ENCODE measurements at places on chromosomes 7 and 10.

DNA sequence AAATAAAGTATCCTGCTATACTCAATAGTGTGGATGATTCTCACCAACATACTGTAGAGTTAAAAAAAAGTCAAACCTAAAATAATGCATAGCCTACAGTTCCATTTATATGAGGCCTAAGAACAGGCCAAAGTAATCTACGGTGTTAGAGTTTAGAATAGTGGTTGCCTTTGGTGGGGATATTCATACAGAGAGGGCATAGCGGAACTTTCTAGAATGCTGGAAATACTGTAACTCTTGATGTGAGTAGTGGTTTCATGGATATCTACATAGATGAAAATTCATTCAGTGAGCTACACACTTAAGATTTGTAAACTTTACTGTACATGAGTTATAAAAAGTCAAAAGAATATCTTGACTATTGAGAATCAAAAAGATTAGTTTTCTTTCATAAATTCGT lies 349.9 kb upstream of the NFE2L3 start:
- no peak for DNase-seq

GRCh38 chr10:12181065-12181775 lies 14.5 kb downstream of the NUDT5 start:
- DNase-seq = peak; percentile 95

DNA sequence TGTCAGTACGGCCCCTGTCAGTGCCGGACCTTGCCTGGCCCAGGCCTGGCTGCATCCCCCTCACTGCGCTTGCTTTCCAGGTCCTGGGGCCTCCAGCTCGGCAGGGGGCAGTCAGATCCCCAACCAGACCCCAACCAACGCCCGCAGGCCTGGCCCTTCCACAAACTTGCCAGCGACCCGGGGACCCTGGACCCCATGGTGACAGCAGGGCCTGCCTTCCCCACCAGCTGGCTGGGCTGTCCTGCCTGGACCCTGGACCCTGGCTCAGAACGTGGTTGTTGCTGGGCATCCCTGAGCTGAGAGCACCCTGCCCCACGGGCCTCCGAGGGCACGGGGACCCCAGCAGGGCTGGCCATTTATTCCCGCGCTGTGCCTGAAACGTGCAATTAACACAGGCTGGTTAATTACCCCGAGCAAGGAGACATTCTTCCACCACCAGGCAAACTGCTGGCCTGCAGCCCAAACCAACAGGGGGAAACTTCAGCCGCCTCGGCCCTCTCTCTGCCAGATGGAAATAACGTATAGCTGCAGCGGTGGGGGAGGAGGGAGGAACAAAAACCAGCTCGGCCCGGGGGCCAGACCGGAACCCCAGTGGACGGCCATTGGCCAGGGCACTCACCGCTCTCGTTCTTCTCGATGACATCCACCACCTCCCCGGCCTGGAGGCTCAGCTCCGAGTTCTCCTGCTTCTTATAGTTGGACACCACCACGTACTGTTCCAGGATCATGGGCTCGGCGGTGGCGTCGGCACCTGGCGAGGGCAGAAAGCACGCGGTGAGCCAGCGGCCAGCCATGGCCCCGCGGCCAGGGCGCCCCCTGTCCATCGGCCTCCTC lies 167.1 kb downstream of the NEURL1 start:
- peak; percentile 40 for DNase-seq

DNA sequence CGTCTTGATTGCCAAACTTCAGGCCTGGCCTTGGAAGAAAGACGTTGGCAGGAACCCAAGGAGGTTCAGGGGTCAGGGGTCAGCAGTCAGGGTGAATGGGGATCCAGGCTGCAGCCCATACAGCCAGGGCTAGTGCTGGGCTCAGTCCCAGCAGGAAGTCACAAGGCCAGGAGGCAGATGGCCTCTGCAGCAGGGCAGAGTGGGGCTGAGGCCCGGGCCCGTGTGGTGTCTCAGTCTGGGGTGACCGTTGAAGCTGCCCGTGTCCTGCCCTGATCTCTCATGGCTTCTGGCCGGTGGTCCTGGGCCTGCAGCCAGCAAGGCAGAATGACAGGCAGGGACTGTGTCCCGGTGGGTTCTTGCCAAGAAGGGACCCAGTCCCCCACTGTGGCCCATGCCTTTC lies 26.6 kb upstream of the PURB start:
- no peak for DNase-seq

- no peak for DNase-seq
Measured at GRCh38 chr10:75319274-75319673, 82.3 kb downstream of the ZNF503 start.

GRCh38 chr7:116227678-116228239 lies 17.4 kb downstream of the TES start:
- no peak for DNase-seq

GRCh38 chr10:1417574-1417973 lies 319.8 kb downstream of the ADARB2 start:
- DNase-seq = no peak

DNA sequence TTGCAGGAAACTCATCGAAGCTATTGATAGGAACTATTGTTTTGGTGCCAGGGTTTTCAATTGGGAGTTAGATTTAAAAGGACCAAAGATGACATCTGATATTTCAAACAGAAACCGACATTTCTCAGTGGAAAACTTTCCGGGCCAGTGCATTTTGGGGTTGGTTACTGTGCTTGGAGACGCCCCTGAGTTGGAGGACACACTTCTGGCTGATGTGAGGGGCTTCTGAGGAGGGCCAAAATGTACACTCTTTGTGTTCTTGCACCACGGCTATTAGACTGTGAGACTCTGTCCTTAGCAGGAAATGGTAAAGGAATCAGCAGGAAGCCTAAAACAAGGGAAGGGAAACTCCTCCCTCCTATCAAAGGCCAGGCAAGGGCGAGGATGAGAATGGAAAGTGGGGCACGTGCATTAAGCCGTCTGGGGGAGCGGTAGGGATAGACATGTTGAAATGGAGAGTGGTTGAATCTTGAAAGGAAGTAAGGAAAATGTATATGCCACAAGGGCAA lies 1.8 kb upstream of the SRGN start:
- peak; percentile 77 for DNase-seq

GRCh38 chr10:47241256-47241655 lies 58.7 kb upstream of the GDF10 start:
- DNase-seq = no peak

GRCh38 chr7:986766-987751 lies 4.1 kb downstream of the CYP2W1 start:
- no peak for DNase-seq

DNA sequence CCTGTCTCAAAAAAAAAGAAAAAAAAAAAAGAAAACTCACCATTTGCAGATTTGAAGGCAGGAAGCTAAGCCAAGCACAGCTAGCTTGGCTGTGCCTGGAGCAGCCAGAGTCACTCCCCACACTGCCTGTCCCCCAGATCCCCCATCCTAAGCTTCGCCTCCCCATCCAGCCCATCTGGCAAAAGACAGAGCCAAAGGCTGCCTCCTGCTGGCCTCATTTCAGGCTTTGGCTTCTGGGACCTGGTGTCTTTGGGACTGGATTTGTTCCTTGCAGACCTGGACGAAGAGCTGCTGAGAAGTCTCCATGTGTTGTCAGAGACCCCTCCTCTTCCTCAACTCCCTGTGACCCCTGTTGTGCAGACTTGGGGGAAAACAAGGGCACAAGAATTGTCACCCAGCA lies 8.1 kb downstream of the ASL start:
- no peak for DNase-seq

DNA sequence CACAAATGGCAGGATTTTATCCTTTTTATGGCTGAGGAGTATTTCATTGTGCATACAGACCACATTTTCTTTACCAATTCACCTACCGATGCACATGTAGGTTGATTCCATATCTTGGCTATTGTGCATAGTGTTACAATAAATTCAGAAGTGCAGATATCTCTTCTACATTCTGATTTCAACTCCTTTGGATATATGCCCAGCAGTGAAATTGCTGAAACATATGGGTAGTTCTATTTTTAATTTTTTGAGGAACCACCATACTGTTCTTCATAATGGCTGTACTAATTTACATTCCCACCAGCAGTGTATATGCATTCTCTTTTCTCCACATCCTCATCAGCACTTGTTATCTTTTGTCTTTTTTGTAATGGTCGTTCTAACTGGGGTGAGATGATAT lies 1290.3 kb downstream of the XPNPEP1 start:
- DNase-seq = no peak

- DNase-seq = no peak
Measured at GRCh38 chr10:73478636-73479035, 17.2 kb downstream of the PPP3CB start.

- DNase-seq = no peak
Measured at GRCh38 chr7:150613880-150614279, 18.3 kb downstream of the GIMAP6 start.

DNA sequence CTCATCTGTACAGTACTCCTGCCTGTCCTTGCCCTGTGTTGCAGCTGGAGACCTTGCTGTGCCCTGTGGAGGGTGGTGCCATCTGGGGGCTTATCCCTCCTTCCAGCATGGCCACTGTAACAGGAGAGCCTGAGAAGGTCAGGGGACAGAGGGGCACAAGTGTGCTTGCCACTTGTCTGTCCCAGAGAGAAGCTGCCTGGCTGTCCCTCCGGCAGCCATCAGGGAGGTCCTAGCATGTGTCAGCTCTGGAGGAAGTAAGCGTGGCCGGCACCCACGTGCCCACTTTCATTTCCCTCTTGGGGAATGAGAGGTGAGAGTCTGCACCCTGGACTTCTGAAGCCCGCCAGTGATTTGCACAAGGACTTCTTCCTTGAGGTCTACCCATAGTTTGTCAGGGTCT lies 97.0 kb upstream of the PPIF start:
- no peak for DNase-seq

- no peak for DNase-seq
Measured at GRCh38 chr10:33253411-33253810, 81.1 kb downstream of the NRP1 start.

GRCh38 chr10:131145756-131146155 lies 165.8 kb downstream of the TCERG1L start:
- no peak for DNase-seq

DNA sequence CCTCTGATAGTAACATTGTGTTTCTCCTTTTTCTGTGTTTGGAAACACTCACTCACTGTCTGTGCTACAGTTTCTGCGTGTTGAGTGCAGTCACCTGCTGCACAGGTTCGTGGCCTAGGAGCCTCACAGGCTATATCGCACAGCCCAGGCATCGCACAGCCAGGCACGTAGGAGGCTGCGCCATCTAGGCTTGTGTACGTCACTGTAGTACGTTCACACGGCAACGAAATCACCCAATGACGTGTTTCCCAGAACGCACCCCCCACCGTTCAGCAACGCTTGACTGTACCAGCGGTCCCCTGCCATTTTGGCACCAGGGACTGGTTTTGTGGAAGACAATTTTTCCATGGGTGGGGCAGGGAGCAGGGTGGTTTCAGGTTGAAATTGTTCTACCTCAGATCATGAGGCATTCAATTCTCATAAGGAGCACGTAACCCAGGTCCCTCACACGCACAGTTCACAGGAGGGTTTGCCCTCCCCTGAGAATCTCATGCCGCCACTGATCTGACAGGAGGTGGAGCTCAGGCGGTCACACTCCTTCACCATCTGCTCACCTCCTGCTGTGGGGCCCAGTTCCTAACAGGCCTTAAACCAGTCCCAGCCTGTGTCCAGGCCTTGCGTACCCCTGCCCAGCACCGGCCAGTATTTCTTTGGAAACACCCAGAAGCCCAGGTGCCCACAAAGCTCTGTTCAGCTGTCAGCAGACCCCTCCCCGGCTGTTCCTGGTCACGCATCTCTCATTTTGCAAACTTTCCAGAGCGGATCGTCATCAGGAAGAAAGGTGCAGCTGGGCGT lies 23.2 kb upstream of the PRKAR1B start:
- DNase-seq = no peak

- DNase-seq = no peak
Measured at GRCh38 chr10:76211691-76212090, 780.3 kb downstream of the LRMDA start.

GRCh38 chr7:107025449-107026103 lies 18.9 kb upstream of the PRKAR2B start:
- DNase-seq = no peak

DNA sequence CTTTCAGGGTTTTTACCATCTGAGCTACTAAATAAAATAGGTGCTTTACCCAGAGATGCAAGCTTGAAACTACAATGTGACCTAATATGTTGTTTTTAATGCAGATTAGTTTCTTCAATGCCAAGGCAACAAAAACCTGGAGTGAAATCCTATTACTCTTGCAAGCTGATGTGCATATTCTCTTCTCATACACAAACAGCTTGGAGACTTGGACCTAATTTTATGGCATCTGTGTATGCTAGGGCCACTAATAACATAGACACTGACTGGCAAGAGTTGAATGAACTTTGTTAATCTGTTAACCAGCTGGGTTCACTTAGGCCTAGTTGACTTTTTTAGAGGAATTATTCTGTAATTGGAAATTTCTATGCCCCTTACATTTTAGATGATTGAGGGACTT lies 23.4 kb upstream of the SMIM30 start:
- no peak for DNase-seq
